ENCODE measurements at places on chromosomes 12 and 14. TPM values are rescaled to one million over a fixed set of nuclear protein-coding genes. Genes with fewer than 3 reads are reported as not detected.

GRCh38 chr12:57549909-57550640 lies at the start of gene KIF5A:
KIF5A (plus strand) TSS chr12:57550044; CDS start chr12:57550272, 228 bp downstream.
- no peak for DNase-seq

NID2 gene
- 37.3 TPM for total RNA-seq

GRCh38 chr12:74031045-74031444 lies 506.6 kb upstream of the ATXN7L3B start:
- DNase-seq: no peak

- no peak for DNase-seq
Observed at GRCh38 chr14:71481021-71481654, 451.1 kb upstream of the RGS6 start.

DNA sequence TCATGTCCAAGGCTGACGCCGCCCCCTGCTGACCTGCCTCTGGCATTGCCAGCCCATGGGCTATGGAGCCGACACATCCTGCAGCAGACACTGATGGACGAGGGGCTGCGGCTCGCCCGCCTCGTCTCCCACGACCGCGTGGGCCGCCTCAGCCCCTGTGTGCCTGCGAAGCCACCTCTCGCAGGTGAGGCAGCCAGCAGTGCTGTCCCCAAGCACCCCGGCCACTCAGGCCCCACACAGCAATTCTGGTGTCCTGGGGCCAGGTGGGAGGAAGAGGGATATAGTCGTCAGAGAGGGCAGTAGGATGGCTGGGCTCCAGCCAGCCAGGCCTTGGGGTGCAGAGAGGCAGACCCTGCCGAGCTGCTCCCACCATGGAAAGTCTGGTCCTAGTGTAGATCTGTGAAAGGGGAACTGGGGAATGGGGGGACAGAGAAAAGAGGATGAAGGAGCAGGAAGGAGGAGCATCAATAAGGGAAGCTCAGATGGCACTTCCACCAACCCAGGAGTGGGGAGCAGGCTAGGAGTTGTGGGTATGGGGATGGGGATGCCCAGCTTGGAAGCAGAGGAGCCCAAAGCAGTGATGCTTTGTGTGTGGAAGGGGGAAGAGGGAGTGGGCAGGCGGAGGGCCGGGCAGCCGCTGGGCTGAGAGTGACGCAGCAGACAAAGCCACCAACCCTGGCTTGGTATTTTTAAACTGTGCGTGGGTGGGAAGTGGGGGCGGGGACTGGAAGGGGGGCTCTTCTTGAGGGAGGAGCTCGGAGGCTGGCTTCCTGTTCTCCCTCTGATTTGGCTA lies 4.7 kb downstream of the NAB2 start:
- DNase-seq: peak; percentile 84

DNA sequence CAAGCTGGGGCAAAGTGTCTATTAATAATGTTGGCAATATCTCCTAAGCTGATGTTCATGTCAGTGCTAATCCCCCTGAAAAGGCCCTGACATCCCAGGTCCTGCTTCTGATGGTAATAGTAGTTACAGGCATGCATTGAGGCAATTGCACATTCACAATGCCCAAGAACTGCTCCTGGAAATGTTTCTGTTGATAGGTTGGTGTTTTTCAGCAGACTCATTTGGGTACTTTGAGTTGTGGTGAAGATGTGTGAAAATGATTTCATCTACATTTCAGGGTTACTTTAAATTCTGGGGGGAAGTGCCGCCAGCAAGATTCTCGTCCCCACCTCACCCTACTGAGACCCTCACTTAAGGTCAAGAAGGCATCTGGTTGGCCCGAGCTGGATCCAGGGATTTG lies 92.9 kb downstream of the BBS10 start:
- no peak for DNase-seq

ITGB7 gene
- total RNA-seq: 1.4 TPM

OTOGL gene
- total RNA-seq: 0.51 TPM

GRCh38 chr12:12025799-12026386 lies 44.8 kb upstream of the BCL2L14 start:
- no peak for DNase-seq

- no peak for DNase-seq
Observed at GRCh38 chr14:32896979-32897697, 41.5 kb upstream of the NPAS3 start.

TAS2R46 gene
- total RNA-seq: 0.78 TPM

DNA sequence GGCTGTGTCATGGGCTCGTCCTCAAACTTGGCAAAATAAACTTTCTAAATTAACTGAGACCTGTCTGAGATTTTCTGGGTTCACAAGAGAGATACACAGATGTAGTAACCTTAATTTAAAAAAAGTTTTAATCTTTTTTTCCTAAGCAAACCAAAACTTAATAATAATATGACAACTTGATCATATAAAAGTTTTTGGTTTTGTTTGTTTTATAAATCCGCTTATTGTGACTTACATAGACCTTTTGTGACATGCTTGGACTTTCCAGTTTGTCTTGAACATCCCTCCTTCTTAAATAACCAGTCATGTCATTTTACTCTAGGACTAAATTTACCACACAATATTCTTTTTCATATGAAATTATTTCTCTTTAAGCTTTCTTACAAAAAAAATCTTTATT lies 8.5 kb downstream of the RDH12 start:
- DNase-seq: no peak

GRCh38 chr12:92926549-92926948 lies 2.5 kb downstream of the EEA1 start:
- no peak for DNase-seq

GRCh38 chr12:13316587-13317246 lies 120.2 kb downstream of the EMP1 start:
- DNase-seq: no peak

DNA sequence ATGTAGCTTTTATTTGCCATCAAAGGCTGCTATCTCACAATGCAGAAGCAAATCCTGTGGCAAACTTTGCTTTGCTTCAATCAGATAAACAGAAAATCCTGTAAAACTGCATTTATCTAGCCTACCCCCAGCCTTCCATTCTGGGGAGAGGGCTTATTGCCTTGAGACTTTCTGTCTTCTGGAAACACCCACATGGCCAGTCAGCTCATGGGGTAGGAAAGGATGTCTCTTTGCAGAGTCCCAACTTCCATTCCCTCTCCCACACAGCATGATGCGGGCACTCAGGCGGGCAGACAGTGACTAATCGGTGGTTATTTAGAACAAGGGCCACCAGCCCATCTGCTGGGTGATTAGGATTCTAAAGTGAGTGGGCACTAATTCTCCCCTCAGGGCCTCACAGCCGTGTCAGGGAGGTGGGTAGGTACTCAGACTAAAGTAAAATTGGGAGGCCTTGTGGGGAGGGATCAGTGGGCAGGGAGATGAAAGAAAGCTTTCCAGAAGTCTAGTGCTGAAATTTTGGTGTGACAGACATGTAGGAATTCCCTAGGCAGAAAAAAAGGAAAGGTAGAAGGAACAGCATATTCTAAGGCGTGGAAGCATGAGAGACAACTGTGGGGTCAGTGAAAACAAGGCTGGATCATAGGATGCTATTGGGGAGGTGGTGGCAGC lies 720.5 kb downstream of the VRK1 start:
- no peak for DNase-seq

DNA sequence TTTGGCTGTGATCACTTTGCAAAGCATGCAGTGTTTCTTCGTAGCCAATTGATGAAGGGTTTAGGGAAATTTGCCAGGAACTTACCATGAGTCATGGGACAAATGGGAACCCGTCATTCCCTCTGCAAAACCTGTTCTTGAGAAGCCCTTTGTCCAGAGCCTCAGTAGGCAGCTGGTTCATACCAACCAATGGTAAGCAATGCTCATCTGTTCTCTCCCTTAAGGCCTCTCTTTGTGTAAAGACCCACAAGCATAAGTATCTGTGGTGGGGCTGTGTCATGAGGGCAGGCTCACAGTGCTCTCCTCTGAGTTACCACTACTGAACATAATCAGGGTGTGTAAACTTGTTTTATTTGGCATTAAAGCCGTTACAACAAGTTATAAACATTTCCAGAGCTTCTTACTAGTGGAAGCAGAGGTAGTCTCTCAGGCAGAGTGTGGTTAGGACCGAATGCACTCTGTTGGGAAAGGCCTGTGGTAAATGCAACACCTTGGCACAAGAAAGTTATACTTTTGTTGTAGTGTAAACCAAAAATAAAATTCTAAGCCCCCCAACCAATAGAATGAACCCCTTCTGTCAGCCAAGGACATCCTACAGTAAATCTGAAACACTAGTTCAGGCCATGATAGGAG lies 119.8 kb downstream of the SINHCAF start:
- no peak for DNase-seq

GRCh38 chr14:95315579-95315978 lies 4.1 kb downstream of the CLMN start:
- no peak for DNase-seq

DNA sequence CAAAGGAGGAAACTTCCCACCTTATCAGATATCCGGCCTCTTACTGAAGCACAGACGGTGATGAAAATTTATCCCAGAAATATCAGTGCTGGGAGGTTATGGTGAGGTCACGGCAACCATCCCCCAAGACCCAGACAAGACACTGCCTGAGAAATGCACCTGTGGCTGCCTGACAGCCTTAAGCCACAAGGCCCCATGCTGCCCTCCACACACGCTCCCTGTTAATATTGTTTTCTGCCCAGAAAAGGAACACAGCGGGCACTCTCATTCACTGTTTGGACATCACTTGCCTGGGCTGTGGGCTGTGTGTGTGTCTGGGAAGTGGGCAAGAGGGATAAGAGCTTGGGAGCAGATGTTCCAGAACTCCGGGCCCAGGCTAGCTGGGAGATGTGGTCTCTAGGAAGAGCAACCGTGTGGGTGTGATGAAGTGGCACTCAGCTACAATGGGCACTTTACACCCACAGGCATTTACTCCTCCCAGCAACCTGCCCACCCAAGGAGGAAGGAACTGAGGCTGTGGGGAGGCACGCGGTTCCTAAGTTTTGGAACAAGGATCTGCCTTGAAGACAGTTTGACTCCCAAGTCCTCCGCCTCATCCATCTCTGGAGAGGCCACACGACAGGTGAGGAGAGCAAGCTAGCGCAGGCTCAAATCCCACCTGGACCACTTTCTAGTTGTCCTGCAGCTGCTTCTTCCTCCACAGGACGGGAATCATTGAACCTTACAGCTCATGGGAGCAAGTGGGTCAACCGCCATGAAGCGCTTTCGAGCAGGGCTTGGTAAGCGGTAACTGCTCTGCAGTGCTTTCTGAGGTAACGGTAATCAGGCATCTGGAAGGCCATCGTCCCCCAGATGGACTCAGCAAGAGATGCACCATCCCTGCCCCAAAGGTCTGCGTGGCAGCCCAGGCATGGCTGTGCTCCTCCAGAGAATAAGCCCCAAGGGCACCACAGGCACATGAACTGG lies 91.4 kb downstream of the CHGA start:
- DNase-seq: no peak

- peak; percentile 85 for DNase-seq
Observed at GRCh38 chr12:57836442-57837375, 9.8 kb downstream of the CTDSP2 start.

- no peak for DNase-seq
Observed at GRCh38 chr12:108468196-108468968, 46.7 kb upstream of the FICD start.

DNA sequence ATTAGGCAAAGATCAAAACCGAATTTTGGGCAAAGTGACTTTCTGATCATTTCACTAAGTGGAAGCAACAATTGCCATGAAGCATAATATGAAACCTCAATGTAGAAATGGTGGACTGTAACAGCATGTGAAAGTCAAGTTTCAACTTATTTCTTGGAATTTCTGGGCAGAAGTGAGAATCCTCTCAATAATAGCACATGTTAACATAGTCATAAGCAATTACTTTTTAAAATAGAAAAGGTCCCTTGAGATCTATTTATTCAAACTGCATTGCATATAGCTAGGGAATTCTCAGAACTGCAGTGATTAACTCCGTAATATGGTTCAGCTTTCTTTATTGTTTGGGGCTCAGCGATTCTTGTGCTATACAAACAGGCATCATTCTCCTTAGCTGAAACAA lies 136.7 kb upstream of the ATP2B1 start:
- no peak for DNase-seq

Data from cardiac septum (tissue), 1 donor.